CD14-positive monocyte (primary cell): ENCODE measurements at places on chromosomes 6 and 20.

GRCh38 chr6:101114703-101115102 lies 233.6 kb upstream of the ASCC3 start:
- DNase-seq, result no peak

- DNase-seq, result no peak
These were observed 122.6 kb upstream of the MCHR2 start for GRCh38 chr6:100116411-100117194.

DNA sequence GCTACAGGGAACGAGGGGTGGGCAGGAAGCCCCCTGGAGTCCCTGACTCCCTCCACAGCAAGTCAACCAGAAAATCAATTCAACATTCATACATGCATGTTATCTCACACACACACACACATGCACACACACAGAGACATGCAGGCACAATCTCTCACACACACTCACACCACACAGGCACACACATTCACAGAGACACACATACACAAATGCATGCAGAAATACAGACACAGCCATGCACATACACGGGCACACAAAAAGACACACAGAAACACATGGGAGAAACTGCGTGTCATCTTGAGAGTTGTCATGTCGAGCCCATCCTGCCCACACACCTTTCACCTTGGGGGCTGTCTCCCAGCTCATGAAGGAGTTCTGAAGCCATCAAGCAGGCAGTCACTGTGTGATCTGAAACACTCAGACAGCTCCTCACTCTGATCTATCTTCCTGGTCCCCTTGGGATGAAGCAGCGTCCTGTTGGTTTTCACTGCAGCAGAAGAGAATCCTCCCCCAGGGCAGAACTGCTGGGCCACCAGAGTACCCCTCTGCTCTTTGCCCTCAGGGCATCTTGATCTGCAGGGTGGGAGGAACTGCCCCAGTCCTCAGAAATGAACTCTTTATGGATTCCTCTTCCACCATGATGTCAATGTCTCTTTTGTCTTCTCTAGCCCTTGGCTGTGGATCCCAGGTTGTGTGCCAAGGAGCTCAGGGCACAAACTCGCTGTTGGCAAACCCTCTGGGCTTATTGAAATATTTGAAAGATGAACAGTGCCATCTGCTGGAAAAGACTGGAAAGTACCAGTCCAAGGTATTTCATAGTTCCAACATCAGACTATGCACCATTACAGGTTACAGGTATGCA lies 8.8 kb downstream of the RAET1L start:
- peak; percentile 42 for DNase-seq

- DNase-seq, result no peak
These were observed 9.0 kb downstream of the EXOC2 start for GRCh38 chr6:683742-684440.

DNA sequence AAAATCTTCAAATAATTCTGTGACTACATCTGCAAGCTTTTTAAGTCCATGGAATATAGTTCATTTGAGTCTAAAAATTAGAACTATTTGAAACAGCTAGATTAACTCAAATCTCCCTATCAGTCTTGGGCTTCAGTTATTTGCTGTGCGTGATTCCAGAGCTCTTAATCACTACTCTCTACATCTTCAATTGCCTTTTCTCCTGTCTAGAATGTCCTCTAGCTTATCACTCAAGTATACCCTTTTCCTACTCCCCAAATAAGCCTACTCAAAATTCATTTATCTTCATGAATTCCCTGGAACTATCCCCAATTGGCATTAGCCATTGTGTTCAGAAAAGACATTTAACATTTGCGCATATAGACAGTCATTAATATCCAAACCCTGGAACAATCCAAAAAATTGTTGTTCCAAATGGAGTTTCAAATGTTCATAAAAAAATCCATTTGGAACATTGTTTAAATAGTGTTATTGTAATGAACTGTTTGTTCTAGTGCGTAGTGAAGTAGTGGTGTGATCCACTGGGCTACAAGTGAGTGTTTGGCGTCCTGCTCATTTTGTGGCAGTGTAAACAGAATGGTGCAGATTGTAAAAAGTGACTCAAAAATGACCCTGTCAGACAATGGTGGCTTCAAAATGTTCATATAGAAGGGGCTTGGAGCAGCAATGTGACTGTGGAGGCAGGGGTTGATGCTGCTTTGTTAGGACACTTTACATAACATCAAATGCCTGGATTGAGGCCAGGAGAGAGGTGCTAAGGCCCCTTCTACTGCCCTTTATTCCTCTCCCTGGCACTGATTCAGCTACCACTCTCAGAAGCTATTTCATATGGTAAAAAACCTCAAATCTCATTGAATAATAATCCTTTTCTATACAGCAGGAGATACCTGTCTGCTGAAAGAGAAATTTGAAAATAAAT lies 122.3 kb downstream of the KIF6 start:
- no peak for DNase-seq

DNA sequence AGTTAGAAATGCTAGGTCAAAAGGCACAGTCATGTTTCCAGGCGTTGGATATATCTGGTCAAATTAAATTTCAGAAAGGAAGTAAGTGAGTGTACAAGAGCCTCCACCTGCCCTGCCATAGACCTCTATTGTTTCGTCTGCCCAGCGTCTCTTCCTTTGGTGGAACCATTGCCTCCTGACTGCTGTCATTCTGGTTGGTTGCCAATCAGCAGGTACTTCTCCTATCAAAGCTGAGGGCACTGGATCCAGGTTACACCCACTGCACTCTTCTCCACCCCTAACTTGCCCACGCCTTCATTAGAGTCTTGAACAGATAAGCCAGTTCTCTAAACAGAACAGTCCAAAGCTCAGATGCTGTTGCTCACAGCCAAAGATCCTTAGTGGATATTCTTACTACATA lies 2.6 kb upstream of the WFDC5 start:
- no peak for DNase-seq

DNA sequence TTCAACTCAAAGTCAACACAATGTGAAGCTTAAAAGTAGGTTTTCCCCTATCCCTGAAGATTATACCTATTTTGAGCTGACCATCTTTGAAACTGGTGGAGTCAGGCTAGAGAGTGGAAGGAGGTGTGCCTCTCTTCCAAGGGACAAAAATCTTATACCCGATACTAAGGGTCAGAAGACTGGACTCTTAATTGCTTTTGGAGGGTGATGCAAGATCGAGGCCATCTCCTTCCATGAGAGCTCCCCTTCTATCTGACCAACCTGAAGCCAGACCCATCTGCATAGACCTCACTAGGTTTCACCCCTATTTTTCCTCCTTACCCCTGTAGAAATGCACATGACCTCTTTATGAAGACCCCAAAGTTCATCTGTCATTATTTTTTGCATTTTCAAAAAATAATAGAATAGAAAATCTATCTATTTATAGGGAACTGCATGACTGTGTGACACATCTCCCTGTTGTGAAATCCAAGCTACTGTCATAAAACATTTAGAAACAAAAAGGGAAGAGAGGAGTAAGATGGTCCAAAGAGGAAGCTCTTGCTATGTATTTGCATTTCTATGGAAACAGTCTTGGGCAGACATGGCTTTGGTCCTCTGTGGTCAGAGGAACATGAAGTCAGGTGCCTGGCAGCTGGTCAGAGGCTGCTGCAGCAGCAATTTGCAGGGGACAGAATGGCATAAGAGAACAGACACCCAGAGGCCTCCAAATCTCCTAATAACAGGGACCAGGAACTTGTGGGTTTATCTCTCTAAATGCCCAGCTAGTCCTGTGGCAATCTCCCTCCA lies 349.2 kb downstream of the MAFB start:
- peak; percentile 99 for DNase-seq

DNA sequence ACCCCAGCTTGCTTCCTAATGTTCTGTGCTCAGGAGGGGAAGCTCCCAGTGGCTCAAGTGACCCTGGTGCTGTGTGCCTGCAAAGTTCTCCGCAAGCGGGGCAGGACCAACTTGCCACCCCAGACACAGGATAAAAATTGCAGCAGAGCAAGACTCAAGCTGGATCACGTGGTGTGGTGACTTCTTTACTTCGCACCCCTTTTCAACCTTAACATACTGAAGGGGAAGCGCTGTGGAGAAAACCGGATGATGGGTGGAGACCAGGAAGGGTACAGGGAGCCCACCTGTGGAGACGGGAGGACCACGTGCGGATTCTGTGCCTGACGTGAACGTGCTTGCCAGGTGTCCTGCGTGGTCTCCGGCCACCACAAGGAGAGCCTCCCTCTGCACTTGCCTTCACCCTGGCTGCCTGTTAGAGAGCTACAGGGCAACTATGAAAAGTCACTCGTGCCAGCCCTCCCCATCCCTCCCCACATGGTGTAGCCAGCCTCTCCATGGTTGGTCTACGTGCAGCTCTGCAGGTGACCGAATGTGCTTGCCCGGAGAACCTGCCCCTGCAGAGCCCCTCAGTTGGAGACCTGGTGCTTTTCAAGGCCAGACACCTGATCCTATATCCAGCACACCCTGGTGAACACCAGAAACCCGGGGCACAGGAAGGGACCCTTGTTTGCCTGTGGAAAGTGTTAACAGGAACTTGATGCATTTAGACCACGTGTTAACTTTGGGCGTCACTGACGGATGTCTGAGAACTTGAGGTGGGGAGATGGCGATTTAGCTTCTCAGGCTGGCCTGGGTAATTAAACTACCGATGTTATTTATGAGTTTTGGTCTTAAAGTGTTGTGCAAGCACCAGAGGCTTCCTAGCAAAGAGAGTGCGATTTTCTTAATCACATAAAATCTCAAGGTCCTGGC lies 23.9 kb upstream of the DACT2 start:
- no peak for DNase-seq

- DNase-seq, result no peak
These were observed 38.7 kb downstream of the PRKN start for GRCh38 chr6:162688751-162689345.

DNA sequence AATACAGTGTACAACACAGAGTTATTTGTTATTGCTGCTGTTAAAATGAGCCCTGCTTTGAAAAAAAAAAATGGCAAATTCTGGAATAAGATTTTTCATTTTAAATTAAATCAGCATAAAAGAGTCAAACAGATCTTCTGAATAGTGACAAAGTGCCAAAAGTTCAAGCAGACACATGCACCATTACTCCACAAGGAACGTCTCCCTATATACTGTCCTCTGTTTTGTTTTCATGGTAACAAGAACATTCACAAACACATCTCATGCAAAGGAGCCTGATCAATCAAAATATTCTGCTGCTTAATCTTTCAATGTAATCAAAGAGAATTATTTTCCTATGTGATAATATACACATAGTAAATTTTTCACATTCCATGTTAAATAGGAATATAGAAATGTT lies 2.7 kb downstream of the HIVEP2 start:
- DNase-seq, result no peak

- DNase-seq, result no peak
These were observed 106.3 kb downstream of the SCML4 start for GRCh38 chr6:107717781-107718180.

GRCh38 chr6:15458021-15458459 lies 204.8 kb downstream of the DTNBP1 start:
- DNase-seq, result no peak

- no peak for DNase-seq
These were observed 64.9 kb upstream of the BTBD3 start for GRCh38 chr20:11852811-11853210.

DNA sequence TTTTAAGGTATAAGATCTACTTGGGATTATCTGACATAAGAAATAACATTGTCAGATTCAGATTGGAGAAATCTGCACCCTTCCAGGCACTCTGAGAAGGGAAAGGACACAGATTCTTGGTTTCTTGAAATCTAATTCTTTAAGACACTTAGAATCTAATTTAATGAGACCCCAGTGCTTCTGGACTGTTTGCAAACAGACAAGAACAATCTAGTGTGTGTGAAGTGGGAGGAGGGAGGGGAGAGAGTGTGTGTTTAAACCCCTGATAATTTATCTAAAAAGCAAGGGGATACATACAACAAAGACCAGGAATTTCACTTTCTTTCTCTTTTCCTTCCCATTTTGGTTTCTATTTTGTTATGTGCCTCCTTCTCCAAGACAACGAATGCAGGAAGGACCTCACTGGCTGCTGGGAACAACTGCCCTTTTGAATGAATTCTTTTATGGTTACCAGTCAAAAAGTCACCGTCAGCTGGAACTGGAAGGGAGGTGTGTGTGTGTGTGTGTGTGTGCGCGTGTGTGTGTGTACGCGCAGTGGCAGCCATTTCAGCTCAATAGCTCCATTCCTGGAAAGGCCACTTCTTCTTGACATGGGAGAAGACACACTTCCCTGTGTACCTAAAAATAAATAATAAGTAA lies 129.4 kb downstream of the BCAS1 start:
- DNase-seq, result peak; percentile 40

GRCh38 chr6:56456785-56457184 lies 185.9 kb downstream of the DST start:
- no peak for DNase-seq

DNA sequence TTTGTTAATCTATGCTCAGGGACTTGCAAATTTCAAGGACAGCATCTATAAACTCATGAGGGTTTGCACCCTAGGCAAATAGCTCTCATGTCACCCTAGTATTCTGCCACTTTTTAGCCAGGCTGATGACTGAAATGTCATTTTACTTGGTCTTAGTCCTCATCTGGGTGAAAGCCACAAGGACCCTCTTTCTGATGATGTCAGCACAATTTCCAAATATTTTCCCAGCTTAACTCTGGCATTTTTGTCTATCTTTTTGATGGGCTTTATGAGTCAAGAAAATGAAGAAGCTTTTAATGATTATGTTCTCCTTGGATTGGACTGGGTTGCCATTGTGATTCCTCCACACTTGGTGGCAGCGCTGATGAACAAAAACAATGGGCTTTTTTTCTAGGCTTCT lies 420.1 kb upstream of the BTBD3 start:
- no peak for DNase-seq
